Left cardiac atrium (tissue), 4 donors: ENCODE measurements at places on chromosomes 1 and 21. TPM values are rescaled to one million over a fixed set of nuclear protein-coding genes. Genes with fewer than 3 reads are reported as not detected.

DNA sequence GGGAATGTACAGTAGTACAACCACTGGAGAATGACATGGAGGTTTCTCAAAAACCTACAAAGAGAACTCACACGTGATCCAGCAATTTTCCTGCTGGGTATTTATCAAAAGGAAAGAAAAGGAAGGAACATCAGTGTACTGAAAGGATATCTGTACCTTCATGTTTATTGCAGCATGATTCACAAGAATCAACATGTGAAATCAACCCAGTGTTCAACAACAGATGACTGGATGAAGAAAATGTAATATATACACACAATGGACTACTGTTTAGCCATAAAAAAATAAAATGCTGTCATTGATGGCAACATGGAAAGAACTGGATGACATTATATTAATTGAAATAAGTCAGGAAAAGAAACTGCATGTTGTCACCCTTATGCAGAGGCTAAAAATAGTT, 19.0 kb upstream of the CYP4A11 start:
- no peak for DNase-seq

DNA sequence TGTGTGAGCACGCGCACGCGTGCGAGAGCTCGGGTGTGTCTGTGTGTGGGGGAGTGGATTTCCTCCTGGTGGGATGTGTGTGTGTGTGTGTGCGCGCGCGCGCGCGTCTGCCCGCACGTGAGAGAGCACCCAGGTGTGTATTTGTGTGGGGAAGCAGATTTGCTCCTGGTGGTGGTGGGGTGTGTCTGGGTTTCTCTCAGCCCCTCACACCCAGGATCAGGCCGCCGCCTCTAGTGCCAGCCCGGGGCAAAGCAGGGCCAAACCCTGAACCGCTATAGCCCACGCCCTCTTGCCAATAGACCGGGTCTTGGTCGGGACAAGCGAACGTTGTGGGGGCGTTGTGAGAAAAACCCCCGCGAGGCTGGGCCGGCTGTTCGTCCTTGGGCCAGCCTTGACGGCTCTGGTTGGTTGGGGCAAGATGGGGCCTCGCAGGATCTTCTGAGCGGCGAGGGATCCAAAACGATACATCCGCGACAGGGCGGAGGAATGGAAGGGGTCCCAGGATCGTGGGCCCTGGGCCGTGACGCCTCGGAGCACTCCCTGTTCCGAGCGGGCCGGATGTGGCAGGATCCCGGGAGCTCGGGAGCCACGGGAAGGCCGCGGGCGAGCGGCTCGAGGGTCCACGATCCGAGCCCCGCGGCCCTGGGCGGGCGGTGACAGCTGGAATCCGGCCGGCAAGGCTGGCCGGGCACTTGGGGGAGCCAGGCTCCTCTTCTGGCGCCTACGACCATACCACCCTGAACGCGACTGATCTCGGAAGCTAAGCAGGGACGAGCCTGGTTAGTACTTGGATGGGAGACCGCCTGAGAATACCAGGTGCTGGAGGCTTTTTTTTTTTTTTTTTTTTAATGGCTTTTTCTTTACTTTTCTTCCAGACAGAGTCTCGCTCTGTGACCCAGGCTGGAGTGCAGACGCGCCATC, 68.2 kb downstream of the RNF187 start:
- DNase-seq = no peak

DNA sequence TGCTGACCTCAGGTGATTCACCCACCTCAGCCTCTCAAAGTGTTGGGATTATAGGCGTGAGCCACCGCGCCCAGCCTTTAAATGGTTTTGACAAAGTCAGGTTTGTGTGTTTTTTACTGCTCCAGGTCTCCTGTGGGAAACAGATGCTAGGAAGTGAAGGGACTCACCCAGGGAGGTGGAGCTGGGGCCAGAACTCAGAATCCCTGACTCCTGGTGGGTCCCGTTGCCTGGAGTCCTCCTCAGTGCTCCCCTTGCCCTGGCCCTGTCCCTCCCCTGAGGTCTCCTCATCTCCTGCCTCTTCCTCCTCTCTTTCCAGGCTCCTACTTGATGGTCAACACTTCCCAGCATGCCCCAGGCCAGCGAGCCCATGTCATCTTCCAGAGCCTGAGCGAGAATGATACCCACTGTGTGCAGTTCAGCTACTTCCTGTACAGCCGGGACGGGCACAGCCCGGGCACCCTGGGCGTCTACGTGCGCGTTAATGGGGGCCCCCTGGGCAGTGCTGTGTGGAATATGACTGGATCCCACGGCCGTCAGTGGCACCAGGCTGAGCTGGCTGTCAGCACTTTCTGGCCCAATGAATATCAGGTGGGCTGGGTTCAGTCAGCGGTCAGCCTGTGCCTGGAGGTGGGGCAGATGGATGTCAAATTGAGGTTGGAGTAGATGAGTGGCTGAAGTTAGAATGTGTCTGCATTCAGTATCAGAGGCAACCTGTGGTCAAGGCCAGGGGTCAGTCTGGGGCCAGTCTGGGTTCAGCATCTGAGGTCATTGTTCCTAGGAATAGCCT, 22.1 kb downstream of the PTPRU start:
- DNase-seq = no peak

DNA sequence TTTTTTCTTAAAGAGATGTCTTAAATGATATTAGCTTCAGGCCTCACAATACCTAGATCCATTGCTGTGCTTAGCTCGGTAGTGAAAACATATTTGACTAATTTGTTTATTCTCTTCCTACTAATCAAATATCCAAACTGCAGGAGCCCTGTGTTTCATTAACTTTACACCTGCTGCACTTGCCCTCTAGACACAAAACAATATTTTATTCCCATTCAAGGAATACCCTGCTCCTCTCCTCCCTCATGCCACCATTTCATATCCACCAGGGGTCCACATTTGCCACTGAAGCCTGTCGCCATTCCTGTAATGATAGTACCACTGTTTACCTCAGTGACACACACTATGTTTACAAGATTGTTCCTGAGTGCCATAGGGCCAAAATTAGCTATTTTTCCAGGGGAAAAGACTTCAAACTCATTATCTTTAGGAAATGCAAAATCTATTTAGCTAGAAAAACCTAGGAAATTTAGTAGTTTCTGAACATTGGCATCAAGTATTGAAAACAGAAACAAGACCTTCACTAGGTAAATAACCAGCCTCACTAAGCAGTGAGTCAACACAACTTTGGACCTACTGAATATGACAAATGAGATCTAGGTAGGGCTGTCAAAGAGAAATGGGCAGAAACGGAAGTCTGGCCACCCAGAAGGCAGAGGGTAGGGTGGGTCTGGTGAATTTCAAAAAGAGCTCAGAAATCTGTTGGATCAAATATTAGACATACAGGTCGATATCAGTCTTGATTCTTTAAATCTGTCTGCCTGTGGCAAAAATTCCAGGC, 134.6 kb upstream of the KCNK1 start:
- no peak for DNase-seq

DNA sequence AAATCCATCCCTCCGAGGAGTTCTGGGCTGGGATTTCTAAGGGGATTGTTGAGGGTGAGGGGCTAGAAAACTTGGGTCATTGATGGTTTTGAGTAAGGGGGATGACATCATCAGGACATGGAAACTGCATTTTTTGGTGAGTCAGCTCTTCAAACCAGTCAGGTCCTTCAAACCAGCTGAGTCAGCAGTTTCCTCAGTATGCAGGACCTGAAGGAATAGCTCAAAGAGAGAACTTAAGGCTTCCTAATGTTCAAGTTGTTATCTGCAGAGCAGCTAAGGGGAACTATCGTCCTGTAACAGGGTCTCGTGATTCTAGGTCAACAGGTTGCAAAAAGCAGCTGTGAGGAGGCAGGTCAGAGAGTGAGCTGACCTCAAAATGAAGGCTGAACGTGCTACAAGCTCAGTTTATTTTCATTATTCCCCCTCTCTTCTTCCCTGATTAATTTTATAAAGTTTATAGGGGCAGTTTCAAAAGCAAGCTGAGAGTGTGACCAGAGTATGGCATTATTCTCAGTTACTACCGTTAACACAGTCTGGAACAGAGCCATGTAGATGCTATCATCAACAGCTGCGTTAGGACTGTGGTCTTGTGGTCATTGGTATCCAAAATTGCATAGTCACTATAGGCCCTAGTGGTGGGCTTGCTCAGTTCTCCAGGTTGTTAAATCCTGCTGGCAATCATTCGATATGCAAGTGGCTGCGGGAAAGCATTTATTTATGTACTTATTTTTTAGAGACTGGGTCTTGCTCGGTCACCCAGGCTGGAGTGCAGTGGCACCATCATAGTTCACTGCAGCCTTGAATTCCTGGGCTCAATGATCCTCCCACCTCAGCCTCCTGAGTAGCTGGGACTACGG, 10.7 kb upstream of the SDC3 start:
- DNase-seq = no peak

DNA sequence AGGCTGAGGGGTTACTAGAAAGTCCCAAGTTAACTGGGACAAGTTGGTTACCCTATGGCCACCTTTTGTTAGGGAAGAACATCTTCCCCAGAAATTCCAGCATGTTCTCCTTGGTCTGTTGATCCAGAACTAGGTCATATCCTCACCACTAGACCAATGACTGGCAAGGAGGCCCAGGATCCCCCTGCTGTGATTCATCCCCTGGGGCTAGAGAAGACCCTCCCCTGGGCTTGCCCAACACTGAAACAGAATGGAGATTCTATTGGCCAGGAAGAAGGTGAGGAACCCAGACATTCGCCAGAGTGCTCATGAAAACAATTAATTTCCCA, 90.1 kb upstream of the SIM2 start:
- DNase-seq = no peak

DNA sequence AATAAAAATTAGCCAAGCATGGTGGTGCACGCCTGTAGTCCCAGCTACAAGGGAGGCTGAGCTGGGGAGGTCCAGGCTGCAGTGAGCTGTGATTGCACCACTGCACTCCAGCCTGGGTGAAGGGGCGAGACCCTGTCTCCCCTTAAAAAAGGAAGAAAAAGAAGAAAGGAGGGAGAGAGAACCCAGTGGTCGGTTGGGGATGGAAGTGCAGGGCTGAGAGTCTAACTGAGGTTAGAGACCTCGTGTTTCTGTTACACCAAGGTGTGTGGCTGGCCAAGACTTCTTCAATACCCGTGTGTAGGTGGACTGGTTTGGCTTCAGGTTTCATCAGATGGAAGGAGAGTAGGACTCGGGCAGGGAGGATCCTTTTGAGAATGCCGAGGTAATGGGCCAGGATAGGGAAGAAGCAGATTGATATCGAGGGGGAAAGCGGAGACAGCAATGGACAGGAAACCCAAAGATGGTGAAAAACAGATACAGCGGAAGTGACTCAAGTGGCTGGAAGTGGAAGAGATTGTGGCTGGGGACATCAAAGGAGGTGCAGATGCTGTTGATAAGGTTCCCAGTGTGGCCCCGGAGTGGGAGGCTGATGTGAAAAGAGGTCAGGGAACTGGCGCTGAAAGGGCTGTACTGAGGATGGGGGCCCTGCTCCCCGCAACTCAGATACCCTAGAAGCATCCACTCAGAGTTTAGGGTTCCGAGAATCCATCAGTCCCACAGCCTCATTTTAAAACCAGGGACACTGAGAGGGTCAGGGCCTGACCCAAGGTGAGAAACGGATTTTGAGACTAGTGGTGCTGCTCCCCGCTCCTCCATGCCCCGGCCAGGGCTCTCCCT, 681 bp upstream of the UBXN10 start:
- DNase-seq = no peak

GRCh38 chr1:21240706-21241105, 49.6 kb downstream of the ECE1 start:
- DNase-seq = no peak

DNA sequence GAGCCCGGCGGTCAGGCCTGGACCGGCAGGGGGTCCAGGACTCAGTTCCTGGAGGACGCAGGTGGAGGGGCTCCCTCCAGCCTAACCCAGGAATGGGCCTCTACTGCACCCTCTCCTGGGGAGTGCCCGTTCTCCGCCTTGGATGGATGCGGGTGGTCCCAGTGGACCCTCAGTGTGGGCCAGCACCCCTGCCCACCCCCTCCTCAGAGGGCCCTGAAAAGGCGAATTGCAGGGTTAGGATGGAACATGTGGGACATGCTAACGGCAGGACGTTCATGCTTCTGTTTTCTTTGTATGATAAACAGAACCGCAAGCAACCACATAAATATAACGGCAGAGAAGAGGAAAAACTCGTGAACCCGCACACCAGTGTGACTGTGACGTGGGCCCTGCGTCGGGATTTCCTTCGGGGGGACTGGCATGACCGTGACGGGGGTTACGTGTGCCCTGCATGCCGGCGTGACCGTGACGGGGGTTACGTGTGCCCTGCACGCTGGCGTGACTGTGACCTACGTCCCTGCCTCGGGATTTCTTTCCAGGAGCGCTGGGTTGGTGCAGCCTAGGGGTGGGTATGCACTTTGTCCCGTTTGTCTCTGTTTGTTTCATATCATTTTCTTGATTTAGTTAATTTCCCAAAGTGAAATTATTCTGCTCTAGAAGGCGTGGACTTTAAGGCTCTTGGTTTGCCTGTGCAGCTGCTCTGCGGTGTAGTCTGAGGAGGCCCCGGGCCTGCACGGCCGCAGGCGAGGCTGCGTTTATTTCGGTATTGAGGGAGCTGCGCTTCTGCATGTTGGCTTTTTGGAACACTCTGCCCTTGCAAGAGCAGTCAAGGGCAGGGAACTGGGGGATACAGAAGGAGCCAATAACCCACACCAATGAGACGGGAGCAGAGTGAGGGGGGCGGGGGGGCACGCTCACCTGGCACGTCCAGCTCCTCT, 3.1 kb downstream of the FTCD start:
- DNase-seq = no peak

GRCh38 chr1:73327180-73327793, 870.7 kb downstream of the LRRIQ3 start:
- no peak for DNase-seq

DNA sequence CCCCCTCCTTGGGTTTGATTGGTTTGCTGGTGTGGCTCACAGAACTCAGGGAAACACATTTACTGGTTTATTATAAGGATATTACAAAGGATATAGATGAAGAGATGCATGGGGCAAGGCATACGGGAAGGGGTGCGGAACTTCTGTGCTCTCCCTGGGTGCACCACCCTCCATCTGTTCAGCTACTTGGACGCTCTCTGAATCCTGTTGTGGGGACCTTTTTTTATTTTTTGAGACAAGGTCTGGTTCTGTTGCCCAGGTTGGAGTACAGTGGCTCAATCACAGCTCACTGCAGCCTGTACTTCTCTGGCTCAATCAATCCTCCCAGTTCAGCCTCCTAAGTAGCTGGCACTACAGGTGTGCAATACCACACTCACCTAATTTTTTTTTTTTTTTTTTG, 7.4 kb downstream of the LURAP1 start:
- no peak for DNase-seq

The ALG14 gene
- 4.3 TPM for total RNA-seq

The SPSB1 gene
- total RNA-seq = 19.1 TPM

The SAMD13 gene
- total RNA-seq = 0.50 TPM

The SH3BGR gene
- total RNA-seq = 66.6 TPM

The SMCP gene
- not detected for total RNA-seq

The PRELP gene
- total RNA-seq = 71.7 TPM
